ENCODE measurements at places on chromosomes 12 and 14. TPM values are rescaled to one million over a fixed set of nuclear protein-coding genes. Genes with fewer than 3 reads are reported as not detected.

CBLN3 gene
- total RNA-seq: 3.2 TPM

SIX4 gene
- total RNA-seq: not detected

BTBD6 gene
- total RNA-seq: 39.4 TPM

CLEC14A gene
- total RNA-seq: not detected

DNA sequence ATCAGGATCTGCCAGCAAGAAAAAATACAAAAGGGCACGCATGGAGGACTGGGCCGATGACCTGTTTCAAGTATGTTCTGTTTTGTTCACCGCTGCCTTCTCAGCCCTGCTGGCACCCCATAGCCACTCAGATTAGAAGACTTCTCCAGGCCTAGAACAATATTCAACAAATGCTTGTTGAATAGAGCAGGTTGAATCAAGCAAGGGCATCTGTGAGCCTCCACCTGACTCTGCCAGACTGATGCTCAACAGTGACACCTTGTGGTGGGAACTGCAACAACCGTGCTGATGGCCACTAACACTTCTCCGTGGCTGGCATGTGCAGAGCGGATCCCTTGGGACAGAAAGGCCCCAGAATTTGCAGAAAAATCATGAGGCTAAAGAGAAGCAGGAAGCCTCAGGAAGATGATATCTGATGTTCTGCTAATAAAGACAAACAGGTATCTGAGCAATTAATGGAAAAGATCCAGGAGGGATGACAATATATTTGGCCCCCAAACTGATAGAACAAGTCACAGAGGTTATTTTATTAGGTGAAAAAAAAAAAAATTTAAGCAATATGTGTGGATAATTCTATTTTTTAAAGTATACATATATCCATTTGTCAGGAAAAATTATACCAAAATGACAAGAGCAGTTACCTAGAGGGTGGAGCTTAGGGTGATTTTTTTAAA, 114.3 kb downstream of the KSR2 start:
- DNase-seq: no peak

- DNase-seq: no peak
Observed at GRCh38 chr12:2819810-2820209, 7.3 kb downstream of the ITFG2 start.

- DNase-seq: no peak
Observed at GRCh38 chr12:128259556-128260070, 7.4 kb upstream of the TMEM132C start.

- no peak for DNase-seq
Observed at GRCh38 chr12:77202457-77203060, 137.2 kb upstream of the E2F7 start.

DNA sequence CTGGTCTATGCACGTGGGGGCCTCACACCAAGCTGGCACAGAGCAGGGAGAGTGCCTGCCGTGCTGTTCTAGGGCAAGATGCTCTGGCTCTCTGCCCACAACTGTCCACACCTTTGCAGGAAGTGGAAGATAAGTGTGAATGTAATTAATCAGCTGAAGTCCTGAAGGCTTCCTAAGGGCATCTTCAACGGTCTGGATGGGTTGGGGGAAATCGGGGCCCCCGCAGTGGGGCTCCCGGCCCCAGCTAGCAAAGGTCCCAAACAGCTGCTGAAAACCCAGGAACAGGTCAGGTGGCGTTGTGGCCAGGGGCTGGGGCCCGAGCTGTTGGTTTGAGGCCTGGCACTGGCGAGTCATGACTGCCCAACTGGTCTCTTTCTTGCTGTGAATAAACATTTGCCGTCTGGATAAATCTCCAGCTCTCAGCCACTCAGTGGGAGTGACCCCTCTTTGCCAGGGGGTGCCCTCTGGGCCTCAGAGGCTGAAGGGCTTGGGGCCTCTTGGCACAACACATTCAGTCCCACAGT, 6.7 kb upstream of the SLC25A29 start:
- DNase-seq: no peak

GRCh38 chr12:100346660-100347059, 10.2 kb upstream of the SLC17A8 start:
- no peak for DNase-seq

- no peak for DNase-seq
Observed at GRCh38 chr12:6424866-6425265, 19.9 kb upstream of the CD27 start.

DNA sequence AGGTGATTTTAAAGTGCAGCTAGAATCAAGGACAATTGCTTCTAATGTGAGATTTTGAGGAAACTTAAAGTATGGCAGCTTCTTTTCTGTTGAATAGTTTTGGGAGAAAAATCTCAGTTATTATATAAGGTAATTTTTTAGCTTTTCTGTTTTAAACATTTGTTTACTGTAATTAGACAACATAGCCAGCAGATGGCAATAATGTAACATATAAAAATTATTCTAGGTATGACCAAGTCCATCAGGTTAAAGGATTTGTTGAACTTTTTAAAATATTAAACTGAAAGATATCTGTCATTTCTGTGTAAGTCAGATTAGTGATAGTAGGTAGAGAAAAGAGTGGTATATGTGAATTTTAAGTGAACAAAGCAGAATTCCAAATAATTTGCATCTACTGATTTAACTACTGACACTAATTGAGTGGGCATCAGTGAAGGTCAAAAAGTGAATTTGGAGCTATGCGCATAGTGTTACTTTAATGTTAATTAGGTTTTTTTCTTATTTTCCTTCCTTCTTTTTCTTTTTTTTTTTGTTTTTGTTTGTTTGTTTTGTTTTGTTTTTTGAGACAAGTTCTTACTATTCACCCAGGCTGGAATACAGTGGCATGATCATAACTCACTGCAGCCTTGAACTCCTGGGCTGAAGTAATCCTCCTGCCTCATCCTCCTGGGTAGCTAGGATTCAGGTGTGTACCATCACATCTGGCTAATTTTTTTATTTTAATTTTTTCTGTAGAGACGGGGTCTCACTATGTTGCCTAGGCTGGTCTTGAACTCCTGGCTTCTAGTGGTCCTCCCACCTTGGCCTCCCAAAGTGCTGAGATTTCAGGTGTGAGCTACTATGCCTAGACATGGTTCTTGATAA, 18.6 kb downstream of the PRORP start:
- no peak for DNase-seq

DNA sequence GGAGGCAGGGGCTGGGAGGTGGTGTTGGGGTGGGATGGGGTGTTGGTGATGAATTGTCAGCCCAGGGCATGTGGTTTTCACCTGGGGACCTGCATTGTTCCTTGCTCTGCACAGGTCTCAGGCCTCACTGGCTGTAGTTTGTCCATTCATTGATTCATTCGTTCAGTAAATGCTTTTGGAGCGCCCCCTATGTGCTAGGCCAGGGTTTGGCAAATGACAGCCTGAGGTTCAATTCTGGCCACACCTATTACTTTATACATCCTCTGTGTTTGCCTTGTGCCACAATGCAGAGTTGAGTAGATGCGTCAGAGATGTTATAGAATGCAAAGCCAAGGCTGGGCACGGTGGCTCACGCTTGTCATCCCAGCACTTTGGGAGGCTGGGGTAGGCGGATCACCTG, 4.7 kb downstream of the ADCK1 start:
- peak; percentile 55 for DNase-seq

GRCh38 chr14:69234106-69234505, 25.9 kb upstream of the GALNT16 start:
- no peak for DNase-seq

- DNase-seq: no peak
Observed at GRCh38 chr12:24553259-24553658, 395.6 kb downstream of the BCAT1 start.

Measured in CD4-positive, CD25-positive, alpha-beta regulatory T cell (primary cell).